NCI-H510A treated with DMSO at 0.1 percent for 48 hours (cell line): ENCODE measurements at places on chromosomes 6 and 20.
A peak's percentile ranks its signal among the peaks of the same experiment; 100 is the strongest.

DNA sequence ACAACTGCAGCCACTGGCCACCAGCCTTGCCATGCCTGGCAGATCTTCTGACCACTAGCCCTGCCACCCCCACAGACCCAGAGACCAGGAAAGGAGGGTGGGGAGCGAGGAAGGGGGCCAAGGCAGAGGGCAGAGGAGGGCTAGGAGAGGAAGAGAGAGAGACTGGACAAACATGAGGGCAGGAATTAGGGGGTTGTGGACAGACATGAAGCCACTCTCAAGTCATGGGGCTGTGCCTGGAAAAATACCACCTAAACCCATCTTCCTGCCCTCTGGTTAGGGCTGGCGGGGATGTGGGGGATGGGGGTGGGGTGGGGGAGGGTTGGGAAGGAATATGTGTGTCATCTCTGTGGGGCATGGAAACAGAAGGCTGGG lies 1.4 kb upstream of the SLC29A1 start:
- no peak for DNase-seq

DNA sequence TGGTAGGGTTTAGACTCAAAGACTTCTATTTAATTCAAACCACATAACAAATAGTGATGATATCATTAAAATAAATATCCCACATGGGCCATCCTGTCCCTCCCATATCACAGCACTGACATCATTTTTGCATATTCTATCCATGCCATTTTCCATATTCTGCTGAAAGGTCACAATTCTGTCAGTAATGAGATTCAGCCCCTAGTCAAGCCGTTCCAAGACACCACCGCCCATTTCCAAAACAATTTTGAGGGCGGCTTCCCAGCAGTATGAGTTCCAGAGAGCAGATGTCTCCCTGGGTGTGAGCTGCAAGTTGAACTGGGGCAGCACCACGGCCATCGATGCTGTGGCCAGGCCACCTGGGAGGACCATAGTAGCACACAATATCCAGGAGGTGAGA lies 65.1 kb upstream of the PLEKHG1 start:
- no peak for DNase-seq

GRCh38 chr6:44779130-44779826 lies 391.8 kb downstream of the CDC5L start:
- DNase-seq = no peak

DNA sequence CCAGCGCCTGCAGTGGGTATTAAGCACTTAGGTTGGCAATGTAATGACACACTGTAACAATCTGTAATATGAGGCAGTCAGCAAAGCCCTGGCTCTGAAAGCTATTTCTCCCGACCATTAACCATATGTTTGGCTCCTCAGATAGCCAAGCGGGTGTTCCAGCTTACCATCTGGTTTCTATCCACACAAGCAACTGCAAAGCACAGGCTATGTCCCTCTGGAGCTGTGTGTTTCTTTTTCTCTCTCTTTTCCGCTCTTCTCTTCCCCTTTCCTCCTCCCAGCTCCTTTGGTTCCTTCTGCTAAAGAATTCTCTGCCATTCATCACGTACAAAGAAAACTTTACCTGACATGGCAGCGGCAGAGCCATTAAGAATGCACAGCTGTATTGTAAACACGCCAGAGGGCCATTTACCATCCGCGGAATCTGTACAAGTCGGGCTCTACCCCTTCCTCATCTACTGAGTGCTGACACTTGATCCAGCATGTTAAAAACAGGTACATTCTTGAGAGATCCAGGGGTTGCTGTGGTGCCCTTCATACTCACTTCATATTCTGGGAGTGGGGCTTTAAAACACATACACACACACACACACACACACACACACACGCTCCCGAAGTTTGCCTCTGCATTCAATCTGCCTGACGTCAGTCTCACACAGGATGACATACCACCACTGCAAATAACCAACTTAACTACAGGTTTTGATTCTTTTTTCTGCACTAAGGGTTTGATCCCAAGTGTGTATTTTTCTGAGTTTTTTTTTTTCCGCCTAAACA lies 77.2 kb downstream of the BACH2 start:
- peak; percentile 40 for DNase-seq

DNA sequence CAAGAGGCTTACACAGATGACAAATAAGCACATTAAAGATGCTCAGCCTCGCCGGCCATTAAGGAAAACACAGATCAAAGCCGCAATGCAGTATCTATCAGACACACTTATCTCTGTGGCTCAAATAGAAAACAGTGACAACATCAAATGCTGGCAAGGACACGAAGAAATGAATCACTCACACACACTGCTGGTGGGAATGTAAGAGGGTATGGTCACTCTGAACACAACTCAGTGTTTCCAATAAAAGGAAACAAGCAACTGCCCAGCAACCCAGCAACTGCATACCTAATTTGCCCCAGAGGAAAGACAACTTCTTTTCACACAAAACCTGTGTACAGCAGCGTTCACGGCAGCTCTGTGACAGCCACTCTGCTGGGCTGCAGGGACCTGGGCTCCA lies 155.8 kb downstream of the WDR27 start:
- no peak for DNase-seq

DNA sequence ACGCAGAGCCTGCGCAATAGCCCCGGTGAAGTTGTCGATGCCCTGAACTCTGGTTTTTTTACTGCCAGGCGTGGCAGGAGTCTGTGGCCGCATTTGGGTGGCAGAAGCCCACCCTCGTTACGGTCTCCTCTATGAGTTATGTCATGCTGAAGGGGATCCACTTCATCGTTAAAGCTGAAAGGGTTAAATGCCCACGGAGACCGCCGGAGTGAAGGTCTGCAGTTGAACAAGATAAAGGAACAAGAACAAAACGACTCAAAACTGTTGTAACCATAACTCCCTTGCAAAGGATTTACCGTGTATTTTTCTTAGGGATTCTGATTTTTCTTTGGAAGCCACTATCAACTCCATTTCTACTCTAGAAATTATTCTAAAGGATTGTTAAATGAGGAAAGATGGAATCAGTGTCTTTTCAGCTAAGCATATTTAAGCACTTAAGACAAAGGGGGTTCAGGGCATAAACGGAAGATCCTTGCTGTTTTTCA lies 501 bp upstream of the ELOVL5 start:
- DNase-seq = no peak

DNA sequence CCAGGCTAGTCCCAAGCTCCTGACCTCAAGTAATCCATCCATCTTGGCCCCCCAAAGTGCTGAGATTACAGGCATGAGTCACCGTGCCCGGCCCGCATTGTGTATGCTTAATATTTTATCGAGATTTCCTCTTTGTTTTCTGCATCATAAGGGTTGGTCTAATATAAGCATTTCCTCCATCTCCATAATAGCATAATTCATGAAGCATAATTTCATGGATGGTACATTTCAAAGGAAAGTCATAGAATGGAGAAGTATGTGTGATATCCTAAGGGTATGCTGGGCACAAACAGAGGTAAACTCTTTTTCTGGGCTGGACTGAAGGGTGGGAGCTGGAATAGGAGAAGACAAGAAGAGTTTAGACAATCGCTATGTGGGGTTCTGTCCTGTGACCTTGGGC lies 17.5 kb upstream of the TIAM2 start:
- no peak for DNase-seq

DNA sequence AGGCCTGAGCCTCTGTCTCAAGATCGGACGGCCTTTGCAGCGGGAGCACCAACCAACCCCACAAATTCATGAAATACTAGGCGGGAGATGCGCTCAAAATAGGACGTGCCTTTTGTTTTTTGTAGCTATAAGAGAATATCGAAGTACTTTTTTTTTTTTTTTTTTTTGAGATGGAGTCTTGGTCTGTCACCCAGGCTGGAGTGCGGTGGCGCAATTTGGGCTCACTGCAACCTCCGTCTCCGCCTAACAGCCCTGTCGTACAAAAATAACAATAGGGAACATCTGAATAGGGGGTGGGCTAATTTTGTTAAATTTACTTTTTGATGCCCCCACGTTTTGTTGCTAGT lies 5.9 kb upstream of the TUBB2A start:
- no peak for DNase-seq

DNA sequence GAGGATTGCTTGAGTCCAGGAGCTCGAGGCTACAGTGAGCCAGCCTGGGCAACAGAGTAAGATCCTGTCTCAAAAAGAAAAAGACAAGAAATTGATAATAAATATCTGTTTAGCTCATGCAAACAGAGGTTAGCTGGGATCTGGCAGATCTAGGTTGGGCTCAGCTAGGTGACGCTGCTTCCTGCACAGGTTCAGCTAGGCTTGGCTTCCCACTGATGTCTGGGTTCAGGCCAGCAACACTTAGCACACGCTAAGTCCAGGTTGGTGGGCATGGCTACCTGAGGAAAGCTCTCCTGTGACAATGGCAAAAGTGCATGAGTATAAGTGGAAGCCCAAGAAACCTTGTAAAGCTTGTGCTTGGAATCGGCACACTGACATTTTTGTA lies 48.7 kb downstream of the RIN2 start:
- DNase-seq = no peak

DNA sequence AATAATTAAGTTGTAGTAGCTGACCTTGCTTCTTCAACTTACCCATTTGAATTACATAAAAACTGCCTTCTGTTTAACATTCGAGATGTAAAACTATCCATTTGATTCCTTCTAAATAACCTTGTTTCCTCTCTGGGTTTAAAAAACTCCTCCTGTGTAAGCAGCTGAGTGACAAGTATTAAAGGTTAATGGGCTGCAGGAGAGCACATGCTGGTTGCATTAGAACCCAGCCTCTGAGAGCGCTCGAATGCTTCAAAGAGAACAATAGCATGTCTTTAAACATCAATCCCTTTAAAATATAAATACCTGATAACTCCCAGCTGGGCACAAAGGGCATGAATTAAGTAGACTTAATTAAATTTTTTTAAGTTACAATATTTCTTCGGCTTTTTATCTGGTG lies 215.8 kb downstream of the EYA4 start:
- DNase-seq = no peak

- DNase-seq = peak; percentile 85
Observed at GRCh38 chr20:46683939-46684750, 5.1 kb downstream of the TP53RK start.

DNA sequence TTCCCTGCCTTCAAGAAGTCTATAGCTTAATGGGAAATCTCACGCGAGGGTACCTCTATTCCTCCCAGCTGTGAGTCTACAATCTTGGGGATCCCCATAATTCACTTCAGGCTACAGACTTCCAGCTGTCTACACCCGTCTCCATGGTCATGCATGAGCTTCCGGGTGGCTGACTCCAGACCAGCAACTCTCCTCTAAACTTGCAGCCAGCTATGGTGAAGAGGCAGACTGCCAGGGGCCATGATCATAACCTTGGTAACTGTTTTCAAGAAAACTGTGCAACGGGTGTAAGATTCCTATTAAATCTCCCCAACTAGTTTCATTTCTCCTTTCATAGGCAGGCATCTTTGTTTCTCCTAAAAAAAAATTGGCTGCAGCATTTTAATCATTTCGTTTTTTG lies 534.4 kb upstream of the CHD6 start:
- no peak for DNase-seq

GRCh38 chr6:119148098-119148824 lies 69.8 kb upstream of the FAM184A start:
- DNase-seq = peak; percentile 31

- no peak for DNase-seq
Observed at GRCh38 chr6:73830119-73830518, 134.1 kb downstream of the CD109 start.

DNA sequence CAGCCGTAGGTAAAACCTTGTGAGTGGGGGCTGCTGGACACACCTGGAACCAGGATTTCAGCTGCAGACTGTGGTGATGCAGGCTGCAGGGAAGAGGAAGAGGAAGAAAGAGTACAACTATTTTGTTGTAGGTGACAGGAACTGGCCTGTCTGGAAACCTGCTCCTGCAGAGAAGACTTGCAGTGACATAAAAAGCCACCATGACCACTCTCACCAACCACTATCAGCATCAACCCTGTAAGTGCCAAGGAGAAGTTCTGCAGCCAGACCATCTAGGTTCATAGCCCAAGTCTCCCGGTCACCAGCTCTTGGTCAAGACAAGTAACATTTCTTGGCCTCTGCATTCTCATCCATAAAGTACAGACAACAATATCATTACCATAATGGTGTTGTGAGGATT lies 91.2 kb downstream of the PREX1 start:
- DNase-seq = no peak

GRCh38 chr6:74937936-74938335 lies 267.9 kb downstream of the COL12A1 start:
- DNase-seq = no peak

DNA sequence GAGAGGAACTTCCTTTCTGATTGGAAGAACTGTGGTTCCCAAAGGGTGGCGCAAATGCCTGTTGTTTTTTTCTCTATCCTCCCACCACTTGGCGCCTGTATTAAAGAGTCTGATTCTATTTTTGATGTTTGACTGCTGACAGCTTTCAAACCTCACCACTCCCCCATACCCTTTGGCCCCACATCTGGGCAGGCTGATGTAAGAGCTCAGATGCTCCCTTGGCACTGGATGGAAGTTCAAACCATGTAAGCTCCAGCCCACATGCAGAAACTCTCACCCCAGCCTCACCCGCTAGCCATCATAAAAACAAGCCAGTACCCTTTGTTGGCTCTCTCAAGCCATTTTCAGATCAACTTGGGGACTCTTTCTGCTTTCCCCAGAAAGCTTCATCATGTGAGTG lies 20.0 kb upstream of the TMEM14A start:
- no peak for DNase-seq

DNA sequence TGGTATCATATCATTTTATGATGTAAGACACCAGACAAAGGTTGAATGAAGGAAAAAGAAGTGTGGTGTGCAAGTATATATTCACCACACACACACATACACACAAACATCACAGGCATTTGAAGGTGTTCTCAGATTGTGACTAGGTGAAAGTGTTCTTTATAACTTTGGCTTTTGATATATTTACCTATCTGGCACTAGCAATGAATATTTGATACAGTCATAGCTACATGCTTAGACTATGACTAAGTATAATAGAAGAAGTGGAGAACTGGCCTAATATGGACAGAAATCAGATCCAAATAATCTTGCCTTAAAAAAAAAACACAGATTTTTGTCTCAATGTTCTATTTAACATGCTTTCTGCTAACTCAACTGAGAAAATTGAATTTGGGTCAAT lies 809.9 kb downstream of the KIF16B start:
- no peak for DNase-seq

DNA sequence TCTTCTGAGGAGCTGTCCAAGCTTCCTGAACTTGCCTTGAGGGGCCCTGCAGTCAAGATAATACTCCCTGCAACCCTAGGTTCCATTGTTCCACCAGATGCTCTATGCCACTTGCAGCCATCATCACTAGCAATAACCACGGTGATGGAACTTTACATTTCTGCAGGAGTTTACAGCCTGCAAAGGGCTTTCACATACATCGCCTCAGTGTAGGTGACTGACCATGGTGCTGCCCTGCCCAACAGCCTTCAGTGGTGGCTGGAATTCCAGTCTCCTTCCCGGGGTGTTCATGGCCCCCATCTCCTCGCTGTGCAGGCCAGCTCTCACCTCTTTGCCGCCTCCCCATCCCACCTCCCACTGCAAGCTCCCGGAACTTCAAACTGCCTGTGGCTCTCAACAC lies 225.5 kb upstream of the ECI2 start:
- DNase-seq = no peak

GRCh38 chr20:7355051-7355450 lies 585.2 kb downstream of the HAO1 start:
- DNase-seq = no peak
